Gastrocnemius medialis (tissue), 4 donors: ENCODE measurements at places on chromosomes 2 and 18. TPM values are rescaled to one million over a fixed set of nuclear protein-coding genes. Genes with fewer than 3 reads are reported as not detected.
A peak's percentile ranks its signal among the peaks of the same experiment; 100 is the strongest.

DNA sequence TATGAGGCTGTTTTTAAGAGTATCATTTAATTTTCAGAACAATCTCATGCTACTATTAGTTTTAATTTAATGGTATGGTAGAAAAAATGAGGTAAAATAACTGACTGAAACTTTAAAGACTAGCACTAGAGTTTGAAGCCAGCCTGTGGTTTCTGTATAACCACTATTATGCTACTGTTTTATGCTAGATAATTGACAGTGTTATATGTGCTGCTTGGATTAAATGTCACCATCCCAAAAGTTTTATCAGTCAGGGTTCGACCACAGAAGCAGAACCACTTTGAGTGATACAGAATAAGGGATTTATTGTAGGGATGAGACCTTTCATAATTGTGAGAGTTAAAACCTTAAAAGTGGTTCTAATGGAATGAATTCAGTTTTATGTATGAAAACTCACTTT is 271.6 kb downstream of the PTGR3 start:
- DNase-seq: no peak
- no peaks in the 10 kb centered on the region for H3K4me1 ChIP-seq
- H3K27ac ChIP-seq: no peak overlapping the region
- no peaks in the 10 kb centered on the region for H3K27me3 ChIP-seq
- H3K4me3 ChIP-seq: no peak overlapping the region
- no peaks in the 10 kb centered on the region for H3K36me3 ChIP-seq

DNA sequence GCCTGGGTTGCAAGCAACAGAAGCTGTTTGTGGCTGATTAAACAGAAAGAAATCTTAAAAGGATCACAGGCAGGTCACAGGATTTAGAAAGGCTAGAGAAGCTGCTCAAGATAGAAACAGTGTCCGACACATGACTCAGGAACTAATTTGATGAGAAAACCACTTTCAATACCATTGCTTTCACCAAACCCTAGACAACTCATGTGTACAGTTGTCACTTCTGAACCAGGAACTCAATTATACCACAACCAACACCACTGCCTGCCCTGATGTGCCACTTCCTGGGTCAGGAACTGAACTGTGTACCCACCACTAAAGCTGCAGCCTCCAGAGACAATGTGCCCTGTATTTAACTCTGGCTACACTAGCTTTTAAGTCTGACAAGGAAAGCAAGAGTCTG is 56.0 kb downstream of the TMEM247 start:
- H3K27ac ChIP-seq: no peak overlapping the region
- H3K4me1 ChIP-seq: peaks cover 10% of the 10 kb centered on the region
- H3K4me3 ChIP-seq: no peak overlapping the region
- H3K36me3 ChIP-seq: no peaks in the 10 kb centered on the region
- H3K27me3 ChIP-seq: no peaks in the 10 kb centered on the region

NABP1 gene
- 5.5 TPM for total RNA-seq

DNA sequence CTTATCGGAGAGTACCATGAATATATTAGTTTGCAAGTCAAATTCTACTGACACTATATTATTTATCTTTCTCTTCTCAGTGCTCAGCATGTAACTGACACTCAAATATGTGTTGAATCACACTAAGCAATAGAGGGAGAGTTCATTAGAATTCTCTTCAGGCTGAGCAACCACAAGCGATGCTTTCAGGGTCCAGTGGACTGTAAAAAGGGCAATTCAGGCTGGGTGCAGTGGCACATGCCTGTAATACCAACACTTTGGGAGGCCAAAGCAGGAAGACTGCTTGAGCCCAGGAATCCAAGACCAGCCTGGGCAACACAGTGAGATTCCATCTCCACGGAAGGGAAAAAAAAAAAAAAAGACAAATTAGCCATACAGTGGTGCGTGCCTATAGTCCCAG is 16.3 kb downstream of the PDE6D start:
- H3K27ac ChIP-seq: no peak overlapping the region
- no peaks in the 10 kb centered on the region for H3K36me3 ChIP-seq
- DNase-seq: no peak
- H3K27me3 ChIP-seq: no peaks in the 10 kb centered on the region

TUBA3E gene
- total RNA-seq: not detected

- H3K36me3 ChIP-seq: no peaks in the 10 kb centered on the region
- H3K27me3 ChIP-seq: no peaks in the 10 kb centered on the region
- H3K27ac ChIP-seq: no peak overlapping the region
- no peak overlapping the region for H3K4me3 ChIP-seq
Observed at GRCh38 chr2:55948176-55948923, 24.8 kb upstream of the EFEMP1 start.

CNTNAP5 gene
- not detected for total RNA-seq

DNA sequence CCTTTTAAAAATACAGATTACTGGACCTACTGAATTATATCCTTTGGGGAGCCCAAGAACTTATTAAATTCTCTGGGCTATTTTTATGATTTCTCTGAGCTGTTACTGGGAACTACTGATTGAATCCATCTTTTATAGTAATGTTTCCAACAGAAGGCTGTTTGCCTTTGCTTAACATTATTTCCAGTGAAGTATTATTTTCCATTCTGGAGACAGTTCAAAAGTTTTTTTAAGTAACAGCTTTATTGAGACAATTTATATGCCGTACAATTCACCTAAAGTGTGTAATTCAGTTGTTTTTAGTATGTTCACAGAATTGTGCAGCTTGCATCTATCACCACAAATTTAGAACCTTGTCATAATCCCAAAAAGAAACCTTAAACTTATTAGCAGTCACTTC is 100.6 kb downstream of the BABAM2 start:
- H3K27ac ChIP-seq: no peak overlapping the region
- peaks cover 25% of the 10 kb centered on the region for H3K4me1 ChIP-seq
- no peaks in the 10 kb centered on the region for H3K36me3 ChIP-seq
- H3K4me3 ChIP-seq: no peak overlapping the region
- no peaks in the 10 kb centered on the region for H3K27me3 ChIP-seq

DNA sequence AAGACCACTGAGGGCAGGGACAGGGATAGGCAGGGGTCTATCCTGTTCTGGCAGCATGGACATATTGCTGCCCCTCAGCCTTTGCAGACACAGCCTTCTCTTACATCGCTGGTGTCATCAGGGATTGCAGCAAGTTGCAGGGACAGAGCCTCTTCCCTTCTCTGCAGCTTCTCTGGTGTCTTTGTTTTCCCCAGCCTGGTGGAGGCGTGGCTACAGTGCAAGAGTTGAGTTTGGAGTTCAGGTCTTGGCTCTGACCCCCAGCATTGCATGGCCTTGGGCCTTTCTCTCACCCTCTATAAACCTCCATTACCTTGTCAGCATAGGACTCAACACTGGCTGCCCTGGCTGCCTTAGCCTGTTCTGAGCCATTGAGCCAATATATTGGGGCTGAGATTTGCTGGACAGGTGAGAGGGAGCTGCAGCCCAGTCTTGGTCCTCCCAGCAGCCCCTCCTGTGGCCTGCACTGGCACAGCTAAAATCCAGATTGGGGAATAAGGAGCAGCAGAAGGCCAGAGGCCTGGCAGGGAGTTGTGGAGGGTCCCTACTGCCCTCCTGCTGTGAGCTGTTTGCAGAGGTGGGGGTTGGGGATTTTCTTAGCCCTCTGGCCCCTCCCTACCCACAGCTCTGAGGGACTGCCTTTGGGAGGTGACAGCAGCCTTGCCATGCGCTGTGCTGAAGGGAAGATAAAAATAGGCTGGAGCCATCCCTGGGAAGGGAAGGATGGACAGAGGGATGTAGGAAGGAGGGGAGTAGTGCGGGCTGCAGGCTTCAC is 22.8 kb downstream of the EHD3 start:
- no peaks in the 10 kb centered on the region for H3K36me3 ChIP-seq
- no peak for DNase-seq
- peaks cover under 1% of the 10 kb centered on the region for H3K4me1 ChIP-seq
- H3K27me3 ChIP-seq: no peaks in the 10 kb centered on the region
- H3K27ac ChIP-seq: no peak overlapping the region
- no peak overlapping the region for H3K4me3 ChIP-seq

DNA sequence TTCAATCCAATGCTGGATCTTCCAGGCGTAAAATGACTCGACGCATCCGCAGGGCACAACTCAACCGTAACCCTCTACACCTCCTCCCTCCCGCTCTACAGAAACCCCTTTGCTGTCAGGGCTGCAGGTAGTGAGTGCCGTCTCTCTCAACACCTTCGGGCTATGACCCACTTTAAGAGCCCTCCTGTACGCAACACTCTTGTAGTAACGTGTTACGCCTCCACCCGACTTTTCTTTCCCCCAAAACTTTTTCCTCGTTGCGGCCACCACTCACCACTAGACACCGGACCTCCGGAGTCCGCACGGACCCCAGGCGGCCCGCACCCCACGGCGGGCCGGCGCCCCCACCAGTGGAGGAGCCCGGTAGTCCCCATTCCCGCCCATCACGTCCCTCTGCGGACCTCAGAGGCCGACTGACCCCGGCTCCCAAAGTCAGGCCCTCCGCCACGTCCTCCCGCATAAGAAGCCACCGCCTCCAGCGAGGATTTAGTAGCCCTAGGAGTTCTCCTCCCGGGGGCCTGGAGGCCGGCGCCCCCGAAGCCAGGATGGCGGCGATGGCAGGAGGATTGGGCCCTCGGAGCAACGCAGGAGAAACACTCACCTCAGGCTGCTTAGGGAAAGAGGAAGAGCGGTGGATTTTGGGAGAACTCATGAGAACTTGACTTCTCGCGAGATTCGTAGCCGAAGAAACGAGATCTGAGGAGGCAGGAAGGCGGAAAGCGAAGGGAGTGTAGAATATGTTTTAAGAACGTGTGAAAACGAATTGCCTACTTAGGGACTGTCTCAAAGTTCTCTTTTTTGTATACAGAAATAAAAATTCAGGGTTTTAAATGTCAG is 5.0 kb upstream of the C18orf32 start:
- H3K27me3 ChIP-seq: no peaks in the 10 kb centered on the region
- DNase-seq: peak; percentile 86
- peak within 1 kb of the TSS; percentile 85 for H3K4me3 ChIP-seq
- peak within 1 kb of the TSS; percentile 90 for H3K27ac ChIP-seq
- peaks cover 27% of the 10 kb centered on the region for H3K4me1 ChIP-seq

DNA sequence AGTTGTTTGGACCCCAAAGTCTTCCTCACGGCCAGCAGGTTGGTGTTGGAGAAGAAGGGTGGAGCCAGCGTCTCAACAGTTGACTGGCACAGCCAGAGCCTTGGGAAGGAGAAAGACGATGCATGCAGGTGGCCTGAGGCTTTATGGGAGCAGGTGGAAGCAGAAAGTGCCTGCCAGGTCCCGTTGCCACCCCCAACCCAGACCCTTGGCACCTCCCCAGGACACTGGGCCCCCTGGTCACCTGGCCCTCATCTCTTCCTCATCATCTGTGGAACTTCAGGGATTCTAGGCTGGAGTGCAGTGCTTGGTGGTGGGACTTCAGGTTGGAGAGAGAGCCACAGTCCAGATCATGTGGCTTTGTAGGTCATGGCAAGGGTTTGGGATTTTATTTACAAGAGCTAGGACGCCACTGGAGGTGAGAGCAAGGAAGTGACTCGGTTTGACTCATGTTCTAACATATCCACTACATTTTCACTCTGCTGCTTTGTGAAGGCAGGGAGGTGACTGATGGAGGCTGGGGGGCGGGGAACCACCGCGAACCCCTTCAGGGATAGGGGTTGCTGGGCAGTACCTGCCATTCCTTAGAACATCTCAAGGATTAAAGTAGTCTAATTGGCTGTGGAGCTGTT is 62.5 kb upstream of the B3GNT7 start:
- no peaks in the 10 kb centered on the region for H3K36me3 ChIP-seq
- H3K4me3 ChIP-seq: no peak overlapping the region
- no peaks in the 10 kb centered on the region for H3K4me1 ChIP-seq

DNA sequence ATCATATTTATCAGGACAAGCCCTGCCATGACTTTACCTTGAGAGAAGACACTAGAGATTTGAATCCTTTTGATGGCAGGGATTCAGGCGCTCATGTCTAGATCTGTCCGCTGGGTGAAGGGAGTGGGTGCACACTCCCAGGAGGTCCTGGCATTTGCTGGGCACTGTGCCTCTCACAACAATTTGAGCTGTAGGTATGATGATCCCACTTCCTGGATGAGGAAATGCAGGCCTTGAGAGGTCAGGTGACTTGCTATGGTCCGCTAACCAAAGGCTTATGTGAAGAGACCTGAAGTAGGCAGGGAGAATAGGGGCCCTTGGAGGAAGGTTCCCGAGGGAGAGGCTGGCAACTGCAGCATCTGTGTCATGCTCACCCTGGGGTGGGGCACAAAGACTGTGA is 206.1 kb downstream of the HAUS1 start:
- no peak overlapping the region for H3K4me3 ChIP-seq
- H3K27ac ChIP-seq: no peak overlapping the region
- no peaks in the 10 kb centered on the region for H3K36me3 ChIP-seq
- H3K27me3 ChIP-seq: no peaks in the 10 kb centered on the region
- H3K4me1 ChIP-seq: no peaks in the 10 kb centered on the region

DNA sequence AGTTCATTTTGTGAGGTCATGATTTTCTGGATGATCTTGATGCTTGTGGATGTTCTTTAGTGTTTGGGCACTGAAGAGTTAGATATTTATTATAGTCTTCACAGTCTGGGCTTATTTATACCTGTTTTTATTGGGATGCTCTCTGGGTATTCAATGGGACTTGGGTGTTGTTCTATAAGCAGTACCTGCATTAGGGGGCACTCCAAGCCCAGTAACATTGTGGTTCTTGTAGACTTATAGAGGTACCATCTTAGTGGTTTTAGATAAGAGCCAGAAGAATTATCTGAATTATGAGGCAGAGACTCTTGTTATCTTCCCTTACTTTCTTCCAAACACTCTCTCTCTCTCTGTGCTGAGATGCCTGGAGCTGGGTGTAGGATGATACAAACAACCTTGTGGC is 470.0 kb downstream of the PIK3C3 start:
- H3K36me3 ChIP-seq: no peaks in the 10 kb centered on the region
- H3K4me1 ChIP-seq: no peaks in the 10 kb centered on the region
- no peak overlapping the region for H3K4me3 ChIP-seq
- DNase-seq: no peak
- no peaks in the 10 kb centered on the region for H3K27me3 ChIP-seq

DNA sequence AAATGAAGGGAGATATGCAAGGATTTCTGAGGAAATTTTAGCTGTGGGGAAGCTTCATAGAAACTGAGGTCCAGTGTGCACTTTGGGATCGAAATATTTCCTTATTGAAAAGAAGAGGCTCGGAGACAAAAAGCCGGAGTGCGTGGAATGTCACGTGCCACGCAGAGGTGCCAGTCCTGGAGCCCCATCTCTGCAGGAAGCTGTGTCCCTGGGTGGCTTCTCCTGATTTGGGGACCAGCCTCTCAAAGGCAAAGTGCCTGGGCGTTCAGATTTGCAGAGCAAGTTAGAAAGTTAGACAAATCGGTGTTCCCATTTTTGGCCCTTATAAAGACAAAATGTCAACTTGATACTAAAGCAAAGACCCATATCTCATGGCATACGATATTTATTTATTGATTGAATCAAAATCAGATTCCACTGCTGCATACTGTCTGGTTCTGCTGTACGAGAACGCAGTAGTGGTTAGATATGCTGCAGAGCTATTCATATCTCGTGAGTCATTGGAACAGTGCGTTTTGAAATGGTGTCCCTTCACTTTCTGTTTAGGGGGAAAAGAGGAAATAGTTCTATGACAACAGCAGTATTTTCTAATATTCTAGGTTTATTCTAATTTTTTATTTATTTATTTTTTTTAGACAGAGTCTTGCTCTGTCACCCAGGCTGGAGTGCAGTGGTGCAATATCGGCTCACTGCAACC is 9.1 kb upstream of the ATG16L1 start:
- H3K27ac ChIP-seq: no peak overlapping the region
- H3K4me1 ChIP-seq: no peaks in the 10 kb centered on the region
- no peaks in the 10 kb centered on the region for H3K27me3 ChIP-seq

LRRTM4 gene
- total RNA-seq: 1.1 TPM

- H3K4me3 ChIP-seq: no peak overlapping the region
- peaks cover under 1% of the 10 kb centered on the region for H3K4me1 ChIP-seq
- H3K27me3 ChIP-seq: no peaks in the 10 kb centered on the region
- DNase-seq: no peak
- H3K27ac ChIP-seq: no peak overlapping the region
- no peaks in the 10 kb centered on the region for H3K36me3 ChIP-seq
Observed at GRCh38 chr2:85935170-85935745, 46.5 kb upstream of the ST3GAL5 start.

ZNF385B gene
- 9.7 TPM for total RNA-seq

EFHD1 gene
- 29.0 TPM for total RNA-seq

PLCL1 gene
- total RNA-seq: 10.7 TPM

ANKRD30B gene
- total RNA-seq: not detected
